Activated CD8-positive, alpha-beta T cell treated with anti-CD3 and anti-CD28 coated beads for 36 hours (primary cell): ENCODE measurements at places on chromosomes 5 and 9. TPM values are rescaled to one million over a fixed set of nuclear protein-coding genes. Genes with fewer than 3 reads are reported as not detected.

Gene TTF1
- 38.3 TPM for total RNA-seq

Gene SIGMAR1
- 81.2 TPM for total RNA-seq

Gene C9orf78
- total RNA-seq, result 44.5 TPM

Gene MEIKIN
- not detected for total RNA-seq

Gene PLAC8L1
- total RNA-seq, result 0.61 TPM

Gene GOLPH3
- 56.7 TPM for total RNA-seq

Gene OR13C4
- total RNA-seq, result not detected

- no peak overlapping the region for H3K4me3 ChIP-seq
- no peak overlapping the region for H3K27ac ChIP-seq
- H3K4me1 ChIP-seq, result no peaks in the 10 kb centered on the region
- H3K27me3 ChIP-seq, result no peaks in the 10 kb centered on the region
- peaks cover 24% of the 10 kb centered on the region for H3K36me3 ChIP-seq
Measured at GRCh38 chr5:108989761-108990392, 242.2 kb downstream of the FER start.

- no peaks in the 10 kb centered on the region for H3K36me3 ChIP-seq
- DNase-seq, result no peak
- H3K4me3 ChIP-seq, result no peak overlapping the region
- no peaks in the 10 kb centered on the region for H3K4me1 ChIP-seq
- H3K27ac ChIP-seq, result no peak overlapping the region
Measured at GRCh38 chr5:31890046-31890445, 251.1 kb downstream of the PDZD2 start.

GRCh38 chr5:44189255-44189654, 200.0 kb downstream of the FGF10 start:
- no peaks in the 10 kb centered on the region for H3K27me3 ChIP-seq
- H3K27ac ChIP-seq, result no peak overlapping the region
- no peak for DNase-seq
- H3K36me3 ChIP-seq, result no peaks in the 10 kb centered on the region
- no peaks in the 10 kb centered on the region for H3K4me1 ChIP-seq

DNA sequence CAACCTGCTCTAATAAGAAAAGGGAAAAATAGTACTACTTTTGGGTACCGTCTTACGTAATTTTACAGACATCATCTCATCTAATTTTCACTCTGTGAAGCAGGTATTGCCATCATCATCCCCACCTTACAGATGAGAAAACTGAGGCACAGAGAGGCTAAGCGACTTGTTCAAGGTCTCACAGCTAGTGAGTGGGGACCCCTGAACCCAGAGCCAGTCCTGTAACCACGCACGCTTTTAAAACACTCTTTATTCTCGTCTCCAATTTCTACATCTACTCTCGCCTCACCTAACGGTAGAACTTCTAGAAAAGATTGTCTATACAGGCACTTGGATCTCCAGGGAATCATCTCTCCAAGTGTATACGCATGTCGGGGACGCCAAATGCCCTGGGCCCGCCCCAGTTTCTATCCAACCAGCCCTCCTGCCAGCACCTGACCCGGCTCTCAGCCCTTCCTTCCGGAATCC, 1.5 kb upstream of the TRAF1 start:
- H3K4me1 ChIP-seq, result peaks cover 47% of the 10 kb centered on the region
- H3K27me3 ChIP-seq, result no peaks in the 10 kb centered on the region
- peak overlapping the region; percentile 94 for H3K27ac ChIP-seq
- peak; percentile 55 for DNase-seq

DNA sequence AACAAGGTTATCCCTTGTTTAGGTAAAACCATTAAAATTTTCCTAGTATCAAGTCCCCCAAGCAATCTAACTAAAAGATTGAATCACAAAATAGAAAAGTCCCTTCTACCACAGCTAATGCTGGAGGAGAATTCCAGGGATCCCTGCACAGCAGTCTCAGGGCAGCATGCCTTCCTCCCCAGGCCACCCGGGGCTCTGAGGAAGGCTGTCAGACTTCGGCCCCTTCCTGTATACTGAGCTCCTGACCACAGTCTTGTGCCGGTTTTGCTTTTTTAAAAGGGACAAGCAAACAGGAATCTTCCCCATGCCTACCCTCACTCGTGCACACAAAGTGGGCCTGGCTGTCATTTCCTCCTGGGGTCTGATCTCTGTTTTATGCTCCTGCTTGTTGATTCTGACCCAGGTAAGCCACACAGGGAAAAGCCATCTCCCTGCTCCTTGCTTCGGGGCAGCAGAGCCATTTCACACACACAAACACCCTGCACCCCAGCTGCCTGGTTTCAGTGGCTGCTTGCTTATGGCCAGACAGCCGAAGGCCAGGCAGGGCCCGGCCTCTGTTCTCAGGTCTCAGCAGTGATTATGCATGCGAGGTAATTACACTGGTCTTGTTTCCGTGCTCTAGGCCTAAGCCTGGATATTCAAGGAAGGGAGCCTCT, 211.9 kb downstream of the NXNL2 start:
- H3K27me3 ChIP-seq, result peaks cover 7% of the 10 kb centered on the region
- no peak overlapping the region for H3K4me3 ChIP-seq

DNA sequence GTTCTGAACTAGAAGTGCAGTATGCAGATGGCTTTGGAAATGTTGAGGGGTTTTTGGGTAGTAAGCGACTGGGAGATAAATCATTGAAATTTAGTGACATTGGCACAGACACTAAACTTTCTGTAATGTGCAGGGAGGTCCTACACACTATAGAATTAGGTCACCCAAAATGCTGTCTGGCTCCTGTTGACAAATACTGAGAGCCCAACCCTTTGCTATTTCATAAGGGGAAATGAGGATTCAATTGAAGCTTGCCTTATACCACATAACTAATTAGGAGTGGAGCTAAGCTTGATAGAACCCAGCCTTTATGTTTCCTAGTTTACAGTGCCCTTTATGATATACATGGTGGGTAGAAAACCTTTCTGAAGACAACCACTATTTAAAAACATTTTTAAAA, 22.6 kb downstream of the HMGXB3 start:
- H3K27me3 ChIP-seq, result no peaks in the 10 kb centered on the region
- no peak overlapping the region for H3K27ac ChIP-seq
- DNase-seq, result no peak
- no peak overlapping the region for H3K4me3 ChIP-seq
- peaks cover 12% of the 10 kb centered on the region for H3K4me1 ChIP-seq

DNA sequence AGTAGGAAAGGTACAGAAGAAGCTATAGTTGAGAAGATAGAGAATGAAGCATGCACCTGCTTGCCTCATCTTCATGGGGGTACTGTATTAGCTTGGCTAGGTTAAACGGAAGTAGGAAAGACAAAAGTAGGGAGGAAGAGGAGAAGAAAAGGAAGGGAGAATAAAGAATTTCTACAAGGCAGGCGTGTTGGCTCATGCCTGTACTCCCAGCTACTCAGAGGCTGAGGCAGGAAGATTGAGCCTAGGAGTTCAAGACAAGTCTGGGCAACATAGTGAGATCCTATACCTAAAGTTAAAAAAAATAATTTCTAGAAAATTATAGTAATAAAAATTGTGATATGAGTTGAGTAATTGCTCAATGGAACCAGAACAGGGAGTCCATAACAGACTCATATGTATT, 61.9 kb downstream of the APTX start:
- H3K27me3 ChIP-seq, result no peaks in the 10 kb centered on the region
- no peak overlapping the region for H3K27ac ChIP-seq
- DNase-seq, result no peak
- no peaks in the 10 kb centered on the region for H3K4me1 ChIP-seq
- H3K36me3 ChIP-seq, result peaks cover 9% of the 10 kb centered on the region
- H3K4me3 ChIP-seq, result no peak overlapping the region

- H3K4me1 ChIP-seq, result no peaks in the 10 kb centered on the region
- no peak overlapping the region for H3K4me3 ChIP-seq
- no peak for DNase-seq
- no peak overlapping the region for H3K27ac ChIP-seq
- no peaks in the 10 kb centered on the region for H3K36me3 ChIP-seq
Measured at GRCh38 chr9:23005156-23005555, 558.5 kb downstream of the DMRTA1 start.

GRCh38 chr9:112608851-112609250, 109.1 kb downstream of the INIP start:
- H3K36me3 ChIP-seq, result no peaks in the 10 kb centered on the region
- peaks cover 13% of the 10 kb centered on the region for H3K4me1 ChIP-seq
- H3K4me3 ChIP-seq, result no peak overlapping the region
- DNase-seq, result no peak
